Left hindlimb (tissue), 1 donor: ENCODE measurements at places on chromosomes 16 and 17.
A peak's percentile ranks its signal among the peaks of the same experiment; 100 is the strongest.

GRCh38 chr17:74605361-74605760 lies 13.3 kb upstream of the CD300LD start:
- DNase-seq, result peak; percentile 58

GRCh38 chr17:56322991-56323390 lies 169.7 kb downstream of the ANKFN1 start:
- no peak for DNase-seq

GRCh38 chr16:15055141-15056053 lies 477 bp downstream of the NTAN1 start:
- no peak for DNase-seq

- no peak for DNase-seq
Observed at GRCh38 chr17:15123593-15124263, 141.4 kb downstream of the PMP22 start.

- no peak for DNase-seq
Observed at GRCh38 chr17:20271011-20271610, 196.2 kb downstream of the LGALS9B start.

- DNase-seq, result no peak
Observed at GRCh38 chr16:48062681-48063080, 93.1 kb downstream of the ABCC12 start.

DNA sequence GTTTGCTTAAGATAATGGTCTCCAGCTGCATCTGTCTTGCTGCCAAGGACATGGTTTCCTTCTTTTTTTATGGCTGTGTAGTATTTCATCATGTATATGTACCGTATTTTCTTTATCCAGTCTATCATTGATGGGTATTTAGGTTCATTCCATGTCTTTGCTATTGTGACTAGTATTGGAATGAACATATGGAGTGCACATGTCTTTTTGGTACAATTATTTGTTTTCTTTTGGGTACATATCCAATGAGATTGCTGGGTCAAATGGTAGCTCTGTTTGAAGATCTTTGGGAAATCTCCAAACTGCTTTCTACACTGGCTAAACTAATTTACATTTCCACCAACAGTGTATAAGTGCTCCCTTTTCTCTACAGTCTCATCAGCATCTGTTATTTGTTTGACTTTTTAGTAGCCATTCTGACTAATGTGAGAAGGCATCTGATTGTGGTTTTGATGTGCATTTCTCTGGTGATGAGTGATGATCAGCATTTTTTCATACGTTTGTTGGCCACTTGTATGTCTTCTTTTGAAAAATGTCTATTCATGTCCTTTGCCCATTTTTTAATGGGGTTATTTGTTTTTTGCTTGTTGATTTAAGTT lies 66.2 kb downstream of the TNFRSF13B start:
- no peak for DNase-seq

DNA sequence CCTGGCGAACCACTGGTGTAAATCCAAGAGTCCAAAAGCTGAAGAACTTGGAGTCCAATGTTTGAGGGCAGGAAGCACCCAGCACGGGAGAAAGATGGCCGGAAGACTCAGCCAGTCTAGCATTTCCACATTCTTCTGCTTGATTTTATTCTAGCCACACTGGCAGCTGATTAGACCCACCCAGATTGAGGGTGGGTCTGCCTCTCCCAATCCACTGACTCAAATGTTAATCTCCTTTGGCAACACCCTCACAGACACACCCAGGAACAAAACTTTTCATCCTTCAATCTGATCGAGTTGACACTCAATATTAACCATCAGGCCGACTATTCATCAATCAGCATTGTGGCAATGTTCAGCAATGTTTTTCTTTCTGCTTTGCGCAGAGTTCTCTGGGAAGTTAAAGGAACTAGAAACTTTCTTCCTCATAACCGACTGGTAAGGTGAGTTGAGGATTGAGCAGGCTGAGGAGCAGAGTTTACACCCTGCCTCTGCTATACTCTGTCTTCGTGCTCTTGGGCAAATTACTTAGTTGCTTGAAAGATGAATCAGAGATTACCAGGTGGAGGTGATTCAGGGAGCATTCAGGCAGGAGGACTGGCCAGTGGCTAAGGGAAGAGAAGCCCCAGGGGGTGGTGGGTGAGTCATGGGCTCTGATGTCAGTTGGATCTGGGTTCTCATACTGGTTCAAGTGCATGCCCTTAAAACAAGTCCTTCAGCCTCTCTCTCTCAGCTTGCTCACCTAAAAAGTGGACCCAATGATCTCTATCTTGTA lies 28.2 kb upstream of the BRD7 start:
- DNase-seq, result no peak

GRCh38 chr16:2335286-2335895 lies 5.1 kb downstream of the ABCA3 start:
- DNase-seq, result no peak

DNA sequence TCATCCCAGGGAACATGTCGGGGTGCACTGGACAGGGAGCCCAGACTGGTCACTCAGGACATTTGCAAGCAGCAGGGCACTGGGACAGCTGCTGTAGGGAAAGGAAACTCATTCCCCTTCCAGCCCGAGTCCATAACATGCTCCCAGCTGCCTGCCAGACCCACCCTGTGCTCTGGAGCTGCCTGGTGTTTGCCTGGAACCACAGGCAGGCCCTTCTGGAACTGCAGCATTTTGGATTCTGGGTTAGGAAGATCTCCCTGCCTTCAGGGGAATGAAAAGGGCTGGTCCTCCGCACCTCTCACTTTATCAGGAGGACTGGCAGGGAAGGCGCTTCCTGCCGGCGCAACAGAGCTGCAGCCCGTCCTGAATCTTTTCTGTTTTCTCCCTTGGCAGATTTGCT lies 41.2 kb downstream of the MEAK7 start:
- DNase-seq, result no peak

DNA sequence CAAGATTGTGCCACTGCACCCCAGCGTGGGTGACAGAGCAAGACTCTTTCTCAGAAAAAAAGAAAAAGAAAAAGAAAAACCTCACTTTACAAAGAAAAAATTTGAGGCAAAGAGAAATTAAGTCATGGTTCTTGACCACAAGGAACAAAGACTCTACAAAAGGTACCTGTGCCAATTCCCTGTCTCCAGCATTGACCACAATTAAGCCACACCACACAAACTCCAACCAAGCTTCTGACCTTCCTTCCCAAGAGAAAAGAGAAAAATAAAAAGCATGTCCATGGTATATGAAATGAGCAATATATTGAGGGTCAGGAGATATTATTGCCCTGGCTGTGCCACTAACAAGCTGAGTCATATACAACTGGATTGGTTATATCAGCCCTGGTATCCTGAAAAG lies 146.3 kb upstream of the NOG start:
- no peak for DNase-seq

DNA sequence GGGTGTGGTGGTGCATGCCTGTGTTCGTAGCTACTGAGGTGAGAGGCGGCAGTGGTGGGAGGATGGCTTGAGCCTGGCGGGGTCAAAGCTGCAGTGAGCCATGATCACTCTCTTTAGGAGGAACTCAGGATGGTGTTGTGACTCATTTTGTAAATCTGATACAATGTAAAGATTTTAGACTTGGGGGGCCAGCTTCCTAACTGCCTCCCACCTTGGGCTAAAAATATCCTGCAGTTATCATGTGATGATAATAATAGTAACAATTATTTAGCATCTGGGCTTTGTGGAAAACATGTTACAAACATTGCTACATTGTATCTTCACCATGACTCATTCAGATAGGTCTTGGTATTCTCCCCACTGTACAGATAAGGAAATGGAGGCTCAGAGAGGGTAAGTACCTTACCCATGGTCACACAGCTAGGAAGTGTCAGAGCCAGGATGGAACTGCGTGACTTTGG lies 7.4 kb downstream of the CTNS start:
- no peak for DNase-seq

DNA sequence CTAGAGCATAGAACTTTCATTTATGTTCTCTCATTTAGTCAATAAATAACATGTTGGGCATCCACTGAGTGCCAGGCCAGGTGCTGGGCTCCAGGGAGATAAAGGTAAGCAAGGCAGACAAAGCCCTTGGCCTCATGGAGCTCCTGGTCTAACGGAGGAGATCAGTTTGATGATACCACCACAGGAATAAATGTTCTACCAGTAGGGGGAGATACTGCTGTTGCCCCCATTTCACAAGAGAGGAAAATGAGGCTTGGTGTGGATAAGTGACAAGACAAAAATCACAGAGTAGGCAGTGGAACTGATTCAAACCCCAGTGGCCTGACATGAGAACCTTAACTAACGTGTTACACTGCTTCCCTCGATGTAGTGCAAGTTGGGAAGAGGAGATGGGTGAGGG lies 80.4 kb upstream of the ERCC4 start:
- no peak for DNase-seq

DNA sequence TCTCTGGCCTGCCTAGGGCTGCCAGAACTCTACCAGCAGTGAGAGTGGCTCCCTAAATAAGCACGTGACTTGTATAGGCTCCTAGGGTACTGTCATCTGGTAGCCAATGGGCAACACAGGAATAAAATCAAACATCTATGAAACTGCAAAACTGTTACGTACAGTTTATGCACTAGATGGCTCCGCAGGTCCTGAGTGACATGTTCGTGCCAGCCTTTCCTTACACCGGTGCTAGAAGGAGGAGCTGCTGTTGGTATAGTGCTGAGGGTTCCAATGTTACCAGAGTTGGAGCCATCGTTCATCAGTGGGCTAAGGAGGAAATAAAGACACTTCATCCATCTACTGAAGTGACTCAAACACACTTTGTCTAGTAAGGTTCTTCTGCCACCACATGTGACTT lies 63.2 kb upstream of the TRAP1 start:
- no peak for DNase-seq

GRCh38 chr17:699345-699744 lies 15.3 kb downstream of the VPS53 start:
- DNase-seq, result no peak
